ENCODE measurements at places on chromosomes 12 and 14.

DNA sequence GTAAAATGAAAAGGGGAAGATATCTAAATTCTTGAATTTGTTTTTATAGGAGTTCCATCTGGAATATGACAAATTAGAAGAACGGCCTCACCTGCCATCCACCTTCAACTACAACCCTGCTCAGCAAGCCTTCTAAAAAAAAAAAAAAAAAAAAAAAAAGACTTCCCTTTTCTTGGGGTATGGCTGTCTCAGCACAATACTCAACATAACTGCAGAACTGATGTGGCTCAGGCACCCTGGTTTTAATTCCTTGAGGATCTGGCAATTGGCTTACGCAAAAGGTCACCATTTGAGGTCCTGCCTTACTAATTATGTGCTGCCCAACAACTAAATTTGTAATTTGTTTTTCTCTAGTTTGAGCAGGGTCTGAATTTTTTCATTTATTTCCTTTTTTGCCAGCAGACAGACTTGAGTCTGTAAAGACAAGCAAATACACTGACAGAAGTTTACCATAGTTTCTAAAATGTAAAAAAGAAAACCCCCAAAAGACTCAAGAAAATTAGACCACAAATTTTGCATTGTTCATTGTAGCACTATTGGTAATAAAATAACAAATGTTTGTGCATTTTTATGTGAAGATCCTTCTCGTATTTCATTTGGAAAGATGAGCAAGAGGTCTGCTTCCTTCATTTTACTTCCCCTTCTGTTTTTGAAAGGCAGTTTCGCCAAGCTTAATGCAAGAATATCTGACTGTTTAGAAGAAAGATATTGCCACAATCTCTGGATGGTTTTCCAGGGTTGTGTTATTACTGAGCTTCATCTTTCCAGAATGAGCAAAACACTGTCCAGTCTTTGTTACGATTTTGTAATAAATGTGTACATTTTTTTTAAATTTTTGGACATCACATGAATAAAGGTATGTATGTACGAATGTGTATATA is 12.1 kb upstream of the KCNMB4 start:
- DNase-seq, result no peak

DNA sequence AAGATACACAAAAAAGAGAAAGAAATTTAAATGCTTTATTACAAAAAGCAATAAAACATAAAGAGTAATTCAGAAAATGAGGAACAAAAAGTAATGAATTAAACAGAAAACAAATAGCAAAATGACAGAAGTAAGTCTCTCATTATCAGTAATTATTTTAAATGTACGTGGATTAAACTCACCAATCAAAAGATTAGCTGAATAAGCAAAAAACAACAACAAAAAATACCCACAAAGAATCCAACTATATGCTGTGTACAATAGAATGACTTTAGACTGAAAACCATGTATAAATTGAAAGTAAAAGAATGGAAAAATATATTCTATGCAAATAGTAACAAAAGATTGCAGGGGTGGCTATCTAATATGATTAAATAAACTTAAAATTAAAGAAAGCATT is 1006.8 kb downstream of the SLC16A7 start:
- DNase-seq, result no peak

DNA sequence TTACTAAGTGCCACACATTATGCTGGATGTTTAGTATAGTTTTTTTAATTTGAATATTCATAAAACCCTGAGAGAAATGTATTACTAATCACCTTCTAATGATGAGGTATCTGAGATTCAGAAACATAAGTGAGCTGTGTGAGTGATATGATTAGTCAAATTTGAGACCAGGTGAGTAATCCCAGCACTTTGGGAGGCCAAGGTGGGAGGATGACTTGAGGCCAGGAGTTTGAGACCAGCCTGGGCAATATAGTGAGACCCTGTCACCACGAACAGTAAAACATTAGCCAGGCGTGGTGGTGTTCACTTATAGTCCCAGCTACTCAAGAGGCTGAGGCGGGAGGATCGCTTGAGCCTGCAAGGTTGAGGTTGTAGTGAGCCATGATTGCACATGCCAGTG is 438.4 kb downstream of the RAD51B start:
- no peak for DNase-seq

DNA sequence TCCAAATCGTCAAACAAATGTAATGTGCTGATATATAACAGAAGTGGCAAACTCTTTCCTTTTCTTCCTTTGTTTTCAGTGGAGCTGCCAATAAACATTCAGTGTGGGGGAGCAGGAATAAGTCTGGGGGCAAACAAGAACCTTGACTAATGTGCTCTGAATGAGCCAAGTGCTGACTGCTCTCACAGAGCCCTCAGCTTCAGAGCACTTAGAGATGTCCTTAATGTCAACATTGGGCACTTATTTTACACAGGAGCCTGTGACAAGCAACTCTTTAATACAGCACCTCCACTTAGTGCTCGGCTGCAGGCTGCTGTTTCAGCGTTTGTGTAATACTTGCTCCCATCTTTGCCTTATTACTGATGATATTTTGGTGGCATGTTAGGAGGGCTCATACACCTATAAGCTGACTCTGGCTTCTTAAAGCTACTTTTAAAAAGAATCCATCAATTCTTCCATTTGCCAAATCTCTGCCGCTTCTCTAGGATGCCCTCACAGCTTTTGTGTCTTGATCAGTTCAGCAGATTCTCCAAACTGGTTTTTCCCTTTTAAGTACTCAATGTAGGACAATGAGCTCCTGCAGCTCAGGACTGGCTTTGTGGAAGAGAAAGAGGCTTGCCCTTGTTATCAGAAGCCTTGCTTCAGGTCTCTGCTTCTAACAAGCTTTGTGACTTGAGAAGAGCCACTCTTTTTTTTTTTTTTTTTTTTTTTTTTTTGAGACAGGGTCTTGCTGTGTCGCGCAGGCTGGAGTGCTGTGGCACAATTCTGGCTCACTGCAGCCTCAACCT is 206.6 kb downstream of the MON2 start:
- DNase-seq, result no peak

GRCh38 chr12:18998343-18999261 is 130.9 kb upstream of the PLEKHA5 start:
- no peak for DNase-seq

DNA sequence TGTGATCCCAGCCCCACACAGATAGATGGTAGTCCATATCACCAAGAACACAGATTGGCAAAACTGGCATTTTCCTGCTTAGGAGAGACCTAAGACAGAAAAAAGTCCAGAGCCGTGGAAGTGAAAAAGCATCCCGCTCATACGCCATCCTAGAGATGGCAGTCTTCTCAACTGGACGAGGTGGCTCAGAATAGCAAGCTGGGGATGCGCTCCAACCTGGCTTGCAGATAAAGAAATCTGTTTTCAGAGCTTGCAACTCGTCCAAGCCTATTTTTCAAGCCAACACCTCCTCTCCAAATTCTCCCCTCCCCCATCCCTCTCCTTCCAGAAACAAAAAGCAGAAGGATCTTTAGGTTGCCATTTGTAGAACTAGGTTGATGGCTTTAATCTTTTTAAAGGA is 74.3 kb upstream of the OTX2 start:
- DNase-seq, result no peak

- DNase-seq, result no peak
Measured at GRCh38 chr14:63564318-63564717, 21.1 kb upstream of the PPP2R5E start.

DNA sequence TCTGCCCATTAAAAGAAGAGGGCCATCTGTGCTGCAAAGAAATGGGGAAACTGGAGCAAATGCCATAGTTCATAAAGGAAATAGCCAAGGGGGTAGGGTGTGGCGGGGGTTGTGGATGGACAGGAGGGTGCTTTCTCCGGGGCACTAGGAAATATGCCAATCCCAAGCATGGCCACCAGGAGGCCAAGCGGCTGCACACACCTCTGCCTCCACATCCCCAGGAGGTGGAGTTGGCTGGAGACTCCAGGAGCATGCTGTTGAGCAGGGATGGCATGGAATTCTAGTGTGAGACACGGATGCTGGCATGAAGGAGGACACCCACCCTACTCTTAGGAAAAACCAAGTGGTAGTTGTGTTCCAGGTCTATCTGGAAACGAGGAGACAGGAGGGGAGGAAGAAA is 25.2 kb downstream of the NID2 start:
- DNase-seq, result peak; percentile 47

- no peak for DNase-seq
Measured at GRCh38 chr14:49975276-49975675, 82.4 kb downstream of the ARF6 start.

DNA sequence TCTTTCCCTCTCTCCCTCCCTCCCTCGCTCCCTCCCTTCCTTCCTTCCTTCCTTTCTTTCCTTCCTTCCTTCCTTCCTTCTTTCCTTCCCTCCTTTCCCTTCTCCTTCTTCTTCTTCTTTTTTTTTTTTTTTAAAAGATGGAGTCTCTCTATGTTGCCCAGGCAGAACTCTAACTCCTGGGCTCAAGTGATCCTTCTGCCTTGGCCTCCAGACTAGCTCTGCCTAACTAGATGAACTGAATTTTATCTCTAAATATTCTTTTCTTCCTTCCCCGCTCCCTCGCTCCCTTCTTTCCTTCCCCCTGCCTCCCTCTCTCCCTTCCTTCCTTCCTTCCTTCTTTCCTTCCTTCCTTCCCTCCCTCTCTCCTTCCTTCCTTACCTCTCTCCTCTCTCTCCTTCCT is 170.5 kb upstream of the LHX5 start:
- DNase-seq, result no peak

DNA sequence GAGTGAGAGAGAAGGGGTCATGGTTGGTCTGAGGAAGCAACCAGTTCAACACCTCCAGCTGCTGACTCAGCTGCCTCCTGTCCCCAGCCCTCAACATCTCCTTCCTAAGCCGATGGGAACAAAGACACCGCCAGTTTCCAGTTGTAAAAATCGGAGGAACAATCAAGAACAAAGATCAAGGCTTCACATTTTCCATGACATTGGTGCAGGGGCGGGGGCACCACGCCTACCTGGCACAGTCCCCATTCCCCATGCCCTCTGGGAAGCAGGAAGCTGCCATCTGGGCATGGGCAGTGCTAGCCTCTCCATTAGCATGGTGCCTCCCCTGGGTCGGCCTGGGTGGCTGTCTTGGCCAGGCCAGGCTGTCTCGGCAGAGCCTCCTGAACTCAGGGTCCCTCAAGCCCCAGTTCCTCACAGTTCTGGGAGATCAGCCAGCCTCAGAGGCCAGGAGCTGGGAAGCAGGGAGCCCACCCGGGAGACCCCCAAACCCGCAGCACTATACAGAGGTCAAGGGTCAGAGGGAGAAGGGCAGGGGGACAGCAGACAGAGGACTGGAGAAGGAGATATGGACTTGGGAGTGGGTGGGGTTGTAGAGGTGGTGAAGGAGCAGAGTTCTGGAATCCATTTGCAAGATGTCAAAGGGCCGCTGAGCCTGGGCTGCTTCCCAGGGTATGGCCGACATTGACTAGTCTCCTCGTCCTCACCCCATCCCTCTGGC is 19.6 kb upstream of the TMEM106C start:
- no peak for DNase-seq

DNA sequence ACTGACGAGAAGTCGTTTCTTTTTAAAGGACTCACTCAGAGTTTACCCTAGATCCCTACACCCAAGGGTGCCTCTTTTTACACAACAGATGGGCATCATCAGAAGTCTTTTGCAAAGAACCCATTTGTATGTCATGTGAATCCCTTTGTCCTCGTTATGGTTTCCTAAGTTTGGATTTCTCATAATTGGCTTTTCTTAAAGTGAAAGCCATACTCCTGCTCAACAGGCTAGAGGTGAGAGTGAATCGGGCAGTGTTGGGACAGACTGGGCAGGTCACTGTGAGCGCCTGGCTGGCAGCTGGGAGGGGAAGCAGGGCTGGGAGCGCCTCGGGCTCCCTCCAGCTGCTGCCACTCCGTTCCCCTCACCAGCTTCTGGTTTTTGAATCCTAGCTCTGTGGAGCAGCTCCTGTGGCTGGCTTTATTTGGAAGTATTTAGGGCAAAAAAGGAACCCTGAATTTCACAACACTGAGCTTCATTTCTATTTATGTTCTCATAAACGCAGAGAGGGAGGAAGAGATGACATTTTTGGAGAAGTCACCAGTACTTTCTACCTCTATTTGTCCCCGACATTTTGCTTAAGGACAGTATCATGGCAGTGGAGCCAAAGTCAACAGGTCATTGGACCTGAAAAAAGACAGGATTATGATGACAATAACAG is 63.8 kb upstream of the ACTN1 start:
- DNase-seq, result peak; percentile 4

DNA sequence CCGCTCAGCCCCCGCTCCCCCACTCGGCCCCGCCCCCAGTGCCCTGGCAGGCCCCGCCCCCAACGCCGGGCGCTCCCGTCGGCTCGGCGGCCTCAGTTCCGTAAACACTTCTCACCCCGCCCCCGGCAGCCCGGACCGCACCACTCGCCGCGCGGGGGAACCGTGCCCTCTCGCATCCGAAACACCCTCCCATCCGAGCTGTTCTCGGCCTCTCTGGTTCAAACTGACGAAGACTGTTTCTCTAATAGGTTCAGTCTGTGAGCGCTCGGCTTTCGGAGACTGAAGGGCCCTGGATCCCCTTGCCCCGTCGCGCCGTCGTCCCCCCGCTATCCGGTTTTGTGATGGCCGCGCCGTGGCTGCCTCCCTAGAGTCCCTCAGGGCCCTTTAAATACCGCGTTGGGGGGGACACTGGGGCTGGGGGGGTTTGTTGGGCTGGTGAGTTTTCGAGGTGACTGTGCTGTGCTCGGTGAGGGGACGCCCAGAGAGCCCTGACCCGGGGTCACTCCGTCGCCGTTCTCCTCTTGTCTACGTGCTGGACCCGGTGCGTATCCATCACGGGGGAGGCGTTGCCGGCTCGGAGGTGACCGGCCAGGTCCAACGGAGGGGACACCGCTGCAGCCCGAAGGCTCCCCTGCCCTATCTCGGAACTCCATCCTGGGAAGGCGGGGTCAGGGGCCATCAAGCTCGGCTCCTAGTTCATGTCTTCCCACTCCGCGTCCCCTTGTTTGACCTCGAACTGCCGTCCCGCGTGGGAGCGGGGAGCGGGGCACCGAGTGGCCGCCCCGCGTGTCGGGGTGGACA is at the start of gene TCP11L2:
Gene TCP11L2, plus strand, starts transcription at position 333 of the 801 bp plus-strand sequence. CDS start 8,343 bp downstream, outside the sequence.
- DNase-seq, result peak; percentile 92

GRCh38 chr14:33588771-33589170 is 362.1 kb downstream of the EGLN3 start:
- DNase-seq, result no peak

- DNase-seq, result no peak
Measured at GRCh38 chr14:84024231-84024820, 1505.6 kb upstream of the FLRT2 start.

Measured in CD4-positive, alpha-beta T cell treated with Interleukin-21 for 1 hour (primary cell).